B cell (primary cell): ENCODE measurements at places on chromosomes 4 and X. TPM values are rescaled to one million over a fixed set of nuclear protein-coding genes. Genes with fewer than 3 reads are reported as not detected.

FGFBP2 gene
- 0.59 TPM in 1 of 2 replicates, not detected in the other for total RNA-seq

RTL5 gene
- total RNA-seq: 21.0 and 22.4 TPM in 2 replicates

PNMA6F gene
- total RNA-seq: not detected in 2 replicates

RHOXF2B gene
- total RNA-seq: not detected in 2 replicates

LRCH2 gene
- not detected in 2 replicates for total RNA-seq

ADH6 gene
- total RNA-seq: not detected in 2 replicates

TMPRSS11B gene
- not detected in 2 replicates for total RNA-seq

CNGA1 gene
- total RNA-seq: not detected in 2 replicates

WDR1 gene
- total RNA-seq: 198 and 217 TPM in 2 replicates

IL15 gene
- total RNA-seq: 6.1 and 7.6 TPM in 2 replicates

TRIML2 gene
- not detected in 2 replicates for total RNA-seq

OPRPN gene
- not detected in 2 replicates for total RNA-seq

HMGB2 gene
- 81.5 and 82.5 TPM in 2 replicates for total RNA-seq

- no peak for DNase-seq
These were observed 417.8 kb upstream of the LCORL start for GRCh38 chr4:18439311-18439710.

- DNase-seq: peak; percentile 41
These were observed 16.9 kb upstream of the LOC101059915 start for GRCh38 chrX:71650333-71650969.

- DNase-seq: no peak
These were observed 192.9 kb downstream of the ARHGAP10 start for GRCh38 chr4:147924604-147925412.

GRCh38 chr4:76342803-76343202 lies 36.3 kb downstream of the STBD1 start:
- no peak for DNase-seq

DNA sequence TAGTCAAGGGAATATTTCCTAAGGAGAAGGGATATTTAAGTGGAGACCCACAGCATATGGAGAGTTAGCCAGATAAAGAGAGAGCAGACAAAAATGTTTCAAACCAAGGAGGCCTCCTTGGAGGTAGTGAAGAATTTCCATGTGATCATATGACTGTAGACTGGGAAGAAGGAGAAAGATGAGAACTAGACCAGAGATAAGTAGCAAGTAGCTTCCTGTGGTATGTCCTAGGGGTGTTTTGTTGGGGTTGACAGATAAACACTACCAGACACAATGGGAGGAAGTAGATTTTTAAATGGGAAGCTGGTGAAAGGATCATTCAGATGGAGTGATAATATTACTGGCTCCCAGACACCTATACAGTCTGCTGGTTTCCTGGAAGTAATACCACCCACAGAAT lies 13.6 kb downstream of the SYAP1 start:
- no peak for DNase-seq

DNA sequence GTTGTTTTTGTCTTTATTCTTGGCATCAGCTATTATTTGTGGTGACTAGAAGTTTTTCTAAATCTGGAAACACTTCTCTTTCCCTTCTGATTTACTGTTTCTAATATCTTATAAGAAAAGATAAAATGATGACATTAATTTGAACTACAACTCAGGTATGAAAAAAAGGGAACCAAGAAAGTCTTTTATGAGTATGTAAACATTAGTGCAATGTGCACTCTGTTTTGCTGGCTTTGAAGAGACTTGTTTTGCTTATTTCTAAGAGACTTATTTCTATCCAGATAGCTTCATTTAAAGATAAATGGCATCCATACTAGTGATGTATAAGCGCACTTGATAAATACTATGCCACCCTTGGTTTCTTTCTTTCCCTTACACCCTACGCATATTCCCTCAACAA lies 10.1 kb upstream of the AMBN start:
- DNase-seq: no peak

GRCh38 chrX:78643874-78644273 lies 15.3 kb downstream of the RTL3 start:
- no peak for DNase-seq

GRCh38 chr4:169108303-169108702 lies 98.2 kb upstream of the CBR4 start:
- no peak for DNase-seq

GRCh38 chrX:9912351-9913145 lies 54.6 kb upstream of the CLDN34 start:
- DNase-seq: peak; percentile 10

DNA sequence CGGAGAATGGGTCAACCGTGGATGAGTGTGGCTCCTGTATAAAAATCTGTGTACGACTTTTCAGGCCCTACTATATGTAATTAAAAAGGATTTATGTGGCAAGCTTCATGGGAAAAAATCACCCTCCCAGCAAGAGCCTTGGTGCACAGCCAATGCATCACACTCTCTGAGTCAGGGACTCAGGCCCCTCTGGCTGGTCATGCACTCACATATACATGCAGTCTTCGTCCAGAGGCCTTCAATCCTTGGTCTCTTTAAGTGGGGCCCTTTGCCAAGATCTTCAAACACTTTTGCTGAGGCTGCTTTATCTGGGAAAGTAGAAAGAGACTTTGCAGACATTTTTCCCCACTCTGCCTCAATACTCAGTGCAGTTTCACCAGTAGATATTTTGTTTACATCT lies 311.4 kb upstream of the FSTL5 start:
- DNase-seq: no peak

DNA sequence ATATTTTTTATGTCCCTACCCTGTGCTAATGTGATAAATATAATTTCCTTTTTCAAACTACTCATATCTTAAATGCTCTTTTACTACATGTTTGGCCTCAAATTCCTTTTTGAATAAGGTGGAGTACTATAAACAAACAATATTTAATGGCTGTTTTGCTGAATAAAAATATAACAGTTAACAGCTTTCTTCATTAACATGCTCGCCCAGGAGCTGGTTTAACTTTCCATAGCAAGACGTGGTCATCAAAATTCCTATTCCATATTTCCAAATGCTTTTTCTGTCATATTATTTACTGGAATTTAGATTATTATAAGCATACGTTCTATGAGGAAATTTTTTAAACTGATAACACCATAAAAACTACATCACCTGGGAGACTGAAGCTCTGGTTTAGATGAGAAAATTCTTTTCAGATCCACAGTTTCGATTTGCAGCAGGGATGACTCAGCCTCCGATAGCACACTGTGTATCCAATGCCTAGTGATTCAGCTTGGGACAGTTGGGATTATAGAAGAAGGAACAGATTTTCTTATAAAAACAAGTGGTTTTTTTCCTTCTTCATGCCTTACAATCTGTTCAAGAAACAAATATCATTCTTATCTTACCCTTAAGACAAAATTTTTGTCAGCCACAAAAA lies 129.1 kb downstream of the FBXO8 start:
- no peak for DNase-seq

- no peak for DNase-seq
These were observed 8.0 kb upstream of the VAMP7 start for GRCh38 chrX:155873188-155873587.

DNA sequence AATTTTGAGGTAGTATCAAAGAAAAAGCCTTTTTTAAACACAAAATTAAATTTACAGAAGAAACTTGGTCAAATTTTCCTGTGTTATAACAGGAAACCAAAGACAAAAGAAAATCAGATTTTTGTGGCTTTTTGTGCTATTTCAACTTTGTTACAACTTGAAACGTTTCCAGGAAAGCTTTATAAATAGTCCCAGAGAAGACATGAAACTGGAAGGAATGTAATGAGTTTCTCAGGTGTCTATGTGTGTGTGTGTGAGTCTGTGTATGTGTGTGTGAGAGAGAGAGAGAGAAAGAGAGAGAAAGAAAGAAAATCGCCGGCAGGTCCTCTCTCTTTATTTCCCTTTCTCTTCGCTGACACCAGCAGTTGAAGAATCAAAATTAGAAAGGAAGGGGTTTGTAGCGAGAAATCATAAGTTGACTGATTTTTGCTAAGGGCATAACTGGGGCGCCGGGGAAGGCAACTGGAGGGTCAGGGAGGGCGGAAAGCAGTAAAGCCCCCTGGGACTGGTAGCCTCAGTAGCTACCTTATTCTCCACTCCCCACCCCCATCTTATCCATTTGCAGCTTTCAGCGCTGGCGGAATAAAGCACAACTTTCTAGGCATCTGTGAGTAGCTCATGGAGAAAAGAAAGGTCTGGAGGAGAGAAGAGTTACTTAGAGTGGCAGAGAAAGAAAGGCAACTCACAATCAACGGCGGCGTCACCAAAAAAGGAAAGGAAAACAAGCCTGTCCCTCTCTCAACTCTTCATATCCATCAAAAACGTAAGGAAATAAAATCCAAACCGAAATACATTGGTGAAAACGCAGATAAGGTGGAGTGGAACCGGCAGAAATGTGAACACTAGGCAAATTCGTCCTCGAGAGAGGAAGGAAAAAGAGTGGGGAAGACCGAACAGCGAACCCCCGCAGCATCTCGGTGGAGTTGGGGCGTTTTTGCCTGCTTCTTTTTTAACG lies 1.3 kb downstream of the TMEM47 start:
- no peak for DNase-seq

DNA sequence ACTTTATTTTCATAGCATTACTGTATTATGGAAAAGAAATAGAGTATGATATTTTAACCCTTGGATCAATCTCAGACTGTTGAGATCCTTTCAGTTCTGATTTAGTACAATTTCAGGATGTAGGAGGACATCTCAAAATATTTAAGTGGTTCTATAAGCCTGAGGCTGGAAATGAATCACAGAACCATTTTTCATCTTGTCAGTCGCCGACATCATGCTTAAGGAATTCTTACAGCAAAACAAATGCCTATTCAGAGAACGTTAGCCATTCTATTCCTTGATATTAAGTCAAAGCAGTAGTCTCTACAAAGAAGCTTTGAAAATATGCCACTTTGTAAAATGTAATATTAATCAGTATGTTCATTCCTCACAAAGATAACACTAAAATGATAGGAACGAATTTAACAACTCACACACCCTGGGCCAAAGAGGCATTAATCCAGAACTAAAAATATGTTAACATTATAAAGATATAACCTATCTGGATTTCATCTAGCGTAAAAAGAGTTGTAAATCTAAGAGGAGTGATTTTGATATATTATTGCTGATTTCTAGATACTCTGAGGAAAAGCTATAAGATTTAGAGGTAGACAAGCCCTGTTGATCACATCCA lies 152.0 kb downstream of the GASK1B start:
- DNase-seq: no peak

GRCh38 chrX:107360788-107361360 lies 88.6 kb upstream of the FRMPD3 start:
- DNase-seq: no peak

DNA sequence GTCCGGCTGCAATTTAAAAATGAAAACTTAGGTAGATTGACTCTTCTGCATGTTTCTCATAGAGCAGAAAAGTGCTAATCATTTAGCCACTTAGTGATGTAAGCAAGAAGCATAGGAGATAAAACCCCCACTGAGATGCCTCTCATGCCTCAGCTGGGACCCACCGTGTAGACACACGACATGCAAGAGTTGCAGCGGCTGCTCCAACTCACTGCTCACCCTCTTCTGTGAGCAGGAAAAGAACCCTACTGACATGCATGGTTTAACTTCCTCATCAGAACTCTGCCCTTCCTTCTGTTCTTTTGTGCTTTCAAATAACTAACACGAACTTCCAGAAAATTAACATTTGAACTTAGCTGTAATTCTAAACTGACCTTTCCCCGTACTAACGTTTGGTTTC lies 41.0 kb downstream of the MAP7D3 start:
- peak; percentile 69 for DNase-seq

- DNase-seq: no peak
These were observed 508.1 kb upstream of the ARX start for GRCh38 chrX:25523574-25524540.

DNA sequence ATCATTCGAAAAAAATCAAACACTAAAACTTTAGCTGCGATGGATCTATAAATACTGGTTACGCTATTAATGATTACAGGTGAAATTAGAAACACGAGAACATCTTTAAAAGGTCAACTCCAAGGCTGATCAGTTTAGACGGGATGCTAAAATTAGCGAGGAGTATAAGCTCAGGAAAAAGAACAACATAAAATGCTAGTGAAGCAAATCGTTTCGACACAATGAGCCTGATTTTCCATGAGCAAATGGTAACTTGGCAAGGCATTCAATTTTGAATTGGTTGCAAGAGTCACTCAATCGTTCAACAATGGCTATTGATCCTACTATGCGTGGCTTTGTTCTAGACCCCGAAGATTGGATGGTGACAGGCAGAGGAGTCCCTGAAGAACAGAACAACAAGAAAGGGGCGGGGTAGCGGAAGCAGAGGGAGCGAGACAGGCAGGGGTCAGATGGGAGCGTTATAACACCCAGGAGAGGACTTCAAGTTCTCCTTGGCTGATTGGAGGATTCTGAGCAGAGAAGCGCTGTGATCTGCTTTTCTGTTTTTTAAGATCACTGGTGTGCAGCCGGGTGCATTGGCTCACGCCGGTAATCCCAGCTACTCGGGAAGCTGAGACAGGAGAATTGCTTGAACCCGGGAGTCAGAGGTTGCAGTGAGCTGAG lies 146.5 kb downstream of the RBM47 start:
- no peak for DNase-seq

- DNase-seq: no peak
These were observed 125.9 kb upstream of the PJA1 start for GRCh38 chrX:69291116-69291515.
